RWPE2 (cell line): ENCODE measurements at places on chromosomes 12 and 14.

DNA sequence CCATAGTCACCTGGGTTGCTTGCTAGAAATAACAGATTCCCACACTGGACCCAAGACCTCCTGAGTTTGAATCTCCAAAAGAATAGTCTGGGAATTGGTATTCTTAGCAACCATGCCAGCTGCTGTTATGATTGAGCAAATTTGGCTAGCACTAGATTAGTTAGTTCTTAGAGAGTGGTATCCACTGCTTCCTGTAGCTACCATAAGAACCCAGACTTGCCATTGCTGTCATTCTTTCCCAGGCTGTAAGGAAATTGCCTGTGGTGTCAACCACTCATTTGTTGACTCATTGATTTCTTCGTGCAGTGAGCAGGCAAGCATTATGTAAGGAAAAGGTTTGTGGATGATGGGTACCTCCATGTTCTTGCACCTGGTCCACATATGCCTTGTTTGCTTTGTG lies 201.8 kb upstream of the RGS6 start:
- DNase-seq = no peak
- no peaks in the 10 kb centered on the region for H3K27me3 ChIP-seq
- no peak overlapping the region for H3K27ac ChIP-seq

DNA sequence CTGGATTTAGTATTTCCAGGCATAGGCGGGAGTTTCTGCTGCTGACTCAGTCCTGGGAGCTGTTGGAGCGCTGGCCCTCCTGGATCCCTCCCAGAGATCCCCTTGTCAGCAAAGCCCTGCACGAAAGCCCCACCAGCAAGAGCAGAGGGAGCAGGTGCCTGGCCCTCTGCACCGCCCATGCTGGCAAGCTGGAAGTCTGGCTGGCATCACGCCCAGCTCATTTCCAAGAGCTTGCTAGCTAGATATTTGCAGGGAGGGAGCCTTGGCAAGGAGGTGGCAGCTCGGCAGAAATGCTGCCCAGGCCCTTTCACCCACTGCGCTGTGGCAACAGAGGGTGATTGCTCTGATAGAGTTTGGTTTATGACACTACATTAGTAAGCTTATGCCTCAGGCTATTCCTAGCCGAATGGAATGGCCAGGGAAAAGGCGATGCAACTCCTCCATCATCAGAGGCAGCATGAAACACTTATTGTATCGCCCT lies 193.9 kb downstream of the EMP1 start:
- H3K36me3 ChIP-seq = no peaks in the 10 kb centered on the region

DNA sequence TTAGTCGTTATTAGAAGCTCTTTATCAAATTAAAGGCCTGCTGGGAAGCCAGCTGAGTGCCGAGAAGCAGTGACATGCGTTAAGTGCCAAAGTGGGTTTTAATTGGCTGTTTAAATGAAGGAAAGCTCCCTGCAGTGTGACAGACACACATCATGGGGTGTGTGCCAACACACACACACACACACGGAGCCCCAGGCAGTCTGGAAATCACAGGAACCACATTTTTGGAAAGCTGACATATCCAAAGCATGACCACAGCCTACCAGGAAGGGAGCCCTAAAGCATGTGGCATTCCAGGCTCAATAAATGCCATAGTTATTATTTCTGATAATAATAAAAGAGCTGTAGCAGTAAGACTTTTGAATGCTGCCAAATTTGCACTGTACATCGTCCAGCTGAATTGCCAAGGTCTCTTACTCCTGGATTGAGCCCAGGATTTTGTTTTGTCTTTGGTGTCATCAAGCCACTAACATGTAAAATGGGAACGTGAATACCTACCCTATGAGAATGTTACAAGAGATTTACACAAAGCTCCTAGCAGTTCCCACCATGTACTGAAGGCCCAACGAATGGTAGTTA lies 135.1 kb downstream of the TMEM30B start:
- no peaks in the 10 kb centered on the region for H3K36me3 ChIP-seq
- no peak for DNase-seq
- no peak overlapping the region for H3K4me3 ChIP-seq
- peak overlapping the region; percentile 84 for H3K27ac ChIP-seq

GRCh38 chr14:58870961-58871360 lies 233.2 kb downstream of the DACT1 start:
- H3K4me1 ChIP-seq = no peaks in the 10 kb centered on the region
- H3K36me3 ChIP-seq = no peaks in the 10 kb centered on the region
- no peak for DNase-seq
- H3K27me3 ChIP-seq = no peaks in the 10 kb centered on the region

- no peak for DNase-seq
- H3K27me3 ChIP-seq = no peaks in the 10 kb centered on the region
- no peak overlapping the region for H3K4me3 ChIP-seq
- no peaks in the 10 kb centered on the region for H3K36me3 ChIP-seq
Observed at GRCh38 chr12:50562520-50563433, 58.0 kb downstream of the DIP2B start.

- H3K36me3 ChIP-seq = no peaks in the 10 kb centered on the region
- no peaks in the 10 kb centered on the region for H3K27me3 ChIP-seq
- no peak overlapping the region for H3K27ac ChIP-seq
- no peak overlapping the region for H3K4me3 ChIP-seq
Observed at GRCh38 chr12:30110958-30111586, 327.3 kb upstream of the TMTC1 start.
